Activated naive CD4-positive, alpha-beta T cell (primary cell): ENCODE measurements at places on chromosomes 16 and 17.

- DNase-seq: no peak
Measured at GRCh38 chr16:10852948-10853347, 24.1 kb upstream of the CIITA start.

DNA sequence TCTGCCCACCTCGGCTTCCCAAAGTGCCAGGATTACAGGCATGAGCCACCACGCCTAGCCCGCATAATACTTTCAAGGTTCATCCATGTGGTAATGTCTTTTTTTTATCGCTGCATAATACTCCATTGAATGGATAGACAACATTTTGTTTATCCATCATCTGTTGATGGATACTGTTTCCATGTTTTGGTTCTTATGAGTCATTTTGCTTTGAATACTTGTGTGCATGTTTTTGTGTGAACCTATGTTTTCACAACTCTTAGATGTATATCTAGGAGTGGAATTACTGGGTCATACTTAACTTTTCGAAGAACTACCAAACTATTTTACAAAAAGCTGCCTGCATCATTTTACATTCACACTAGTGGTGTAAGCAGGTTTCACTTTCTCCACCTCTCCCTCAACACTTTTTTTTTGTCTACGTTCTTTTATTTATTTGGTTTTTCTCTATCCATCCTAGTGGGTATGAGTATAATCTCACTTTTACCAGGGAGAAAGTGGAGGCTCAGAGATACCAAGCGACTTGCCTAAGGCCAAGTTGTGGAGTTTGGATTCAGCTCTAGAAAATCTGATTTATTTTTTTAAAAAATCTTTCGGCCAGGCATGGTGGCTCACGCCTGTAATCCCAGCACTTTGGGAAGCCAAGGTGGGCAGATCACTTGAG is 151.2 kb downstream of the CMIP start:
- DNase-seq: no peak

- DNase-seq: no peak
Measured at GRCh38 chr16:1182316-1182671, 29.4 kb downstream of the CACNA1H start.

DNA sequence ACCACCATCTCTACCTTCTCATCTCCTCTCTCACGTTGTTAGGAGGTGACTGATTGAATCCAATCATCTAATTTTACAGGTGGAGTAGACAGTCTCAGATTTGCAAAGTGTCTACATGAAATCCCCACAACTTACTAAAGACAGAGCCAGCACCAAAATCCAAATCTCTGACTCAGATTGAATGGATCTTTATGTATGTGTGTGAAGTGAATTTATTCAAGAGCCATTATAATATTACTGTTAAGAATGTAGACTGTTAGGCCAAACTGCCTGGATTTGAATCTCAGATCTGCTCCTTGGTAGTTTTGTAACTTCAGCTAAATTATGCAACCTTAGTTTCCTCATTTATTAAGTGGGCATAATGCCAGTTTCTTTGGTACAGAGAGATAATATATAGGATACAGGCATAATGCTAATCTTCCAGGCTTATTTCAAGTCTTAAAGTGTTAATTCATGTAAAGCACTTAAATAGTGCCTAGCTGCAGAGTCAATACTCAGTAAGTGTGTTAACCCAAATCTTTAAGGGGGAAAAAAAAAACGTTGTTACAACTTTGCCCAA is 12.7 kb downstream of the CNEP1R1 start:
- DNase-seq: no peak

GRCh38 chr17:48131216-48131824 is 23.8 kb downstream of the SNX11 start:
- DNase-seq: peak; percentile 4

- DNase-seq: no peak
Measured at GRCh38 chr17:8875957-8876356, 8.5 kb upstream of the PIK3R6 start.

GRCh38 chr17:56158344-56158743 is 5.1 kb downstream of the ANKFN1 start:
- DNase-seq: no peak

GRCh38 chr17:69607162-69607834 is 192.8 kb downstream of the MAP2K6 start:
- no peak for DNase-seq

DNA sequence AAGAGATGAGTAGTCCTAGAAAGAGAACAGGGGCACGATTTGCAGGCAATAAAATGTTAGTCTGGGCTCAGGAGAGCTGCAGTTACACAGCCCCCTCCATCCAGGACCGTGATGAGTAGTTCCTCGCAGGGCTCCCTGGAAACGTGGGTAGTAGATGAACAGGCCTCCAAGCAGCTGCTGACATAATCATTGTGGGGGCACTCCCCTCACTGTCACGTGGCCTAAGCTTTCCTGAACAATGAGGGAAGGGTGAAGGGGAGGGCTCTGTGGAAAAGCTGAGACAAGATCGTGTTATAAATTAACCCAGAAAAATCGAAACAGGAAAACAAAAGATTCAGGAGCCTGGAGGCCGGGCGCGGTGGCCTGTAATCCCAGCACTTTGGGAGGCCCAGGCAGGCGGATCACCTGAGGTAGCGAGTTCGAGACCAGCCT is 1.3 kb upstream of the PER1 start:
- no peak for DNase-seq

DNA sequence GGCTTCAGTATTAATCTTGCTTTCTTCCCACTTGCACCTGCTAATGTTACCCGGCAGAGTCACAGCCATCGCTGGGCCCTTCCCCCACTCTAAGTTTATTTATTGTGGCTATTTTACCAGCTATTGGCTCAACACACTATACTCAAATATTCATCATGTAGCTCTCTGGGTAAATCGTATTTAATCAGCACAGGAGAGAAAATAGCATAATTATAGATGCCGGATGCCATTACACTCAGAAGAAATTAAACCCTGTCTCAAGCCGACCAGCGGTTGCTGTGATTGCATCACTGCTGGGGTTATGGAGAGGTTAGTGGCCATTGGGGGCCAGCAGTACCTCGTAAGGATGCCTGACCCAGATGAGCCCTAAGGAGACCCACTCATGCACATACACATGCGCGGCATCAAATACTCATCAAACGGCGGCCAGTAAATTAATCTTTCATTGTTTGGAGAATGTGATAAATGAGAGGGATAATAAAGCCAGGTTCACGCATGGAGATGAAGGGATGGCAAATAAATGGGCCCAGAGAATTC is 269.5 kb upstream of the ZFHX3 start:
- DNase-seq: no peak

DNA sequence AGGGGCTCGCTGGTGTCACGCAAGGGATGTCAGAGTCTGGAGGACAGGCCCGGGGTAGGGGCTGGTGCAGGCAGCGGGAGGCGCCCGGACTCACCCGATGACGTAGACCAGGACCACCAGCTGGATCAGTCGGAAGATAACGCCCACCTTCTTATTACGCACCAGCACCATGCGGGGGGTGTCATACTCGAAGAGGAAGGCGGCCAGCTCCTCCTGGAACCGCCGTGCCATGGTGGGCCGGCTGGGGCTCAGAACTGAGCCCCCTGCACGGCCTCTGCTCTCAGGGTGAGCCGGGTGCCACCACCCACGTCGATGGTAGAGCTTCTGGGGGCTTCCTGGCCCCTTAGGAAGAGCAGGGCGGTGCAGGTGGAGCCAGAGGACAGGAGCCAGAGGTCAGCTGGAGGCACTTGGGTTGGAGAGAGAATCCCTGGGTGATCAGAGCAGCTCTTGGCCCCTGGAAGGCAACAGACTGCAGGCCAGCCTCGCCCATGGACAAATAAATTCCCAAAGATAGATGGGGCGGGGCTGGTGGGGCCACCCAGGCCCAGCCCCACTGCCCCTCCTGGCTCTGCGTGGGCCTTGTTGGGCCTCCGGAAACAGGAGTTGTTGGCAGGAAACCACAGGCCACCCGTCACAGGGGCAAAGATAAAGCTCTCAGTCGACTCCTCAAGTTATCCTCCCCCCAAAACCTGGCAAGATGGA is at the start of gene P2RX1:
Gene P2RX1, minus strand, starts transcription at position 471 of the 702 bp plus-strand sequence. Its CDS starts 240 bp downstream, at position 231.
- DNase-seq: no peak

- DNase-seq: no peak
Measured at GRCh38 chr16:52584354-52585320, 37.7 kb upstream of the TOX3 start.

GRCh38 chr16:30383521-30383920 is 1.2 kb upstream of the SEPTIN1 start:
- no peak for DNase-seq

DNA sequence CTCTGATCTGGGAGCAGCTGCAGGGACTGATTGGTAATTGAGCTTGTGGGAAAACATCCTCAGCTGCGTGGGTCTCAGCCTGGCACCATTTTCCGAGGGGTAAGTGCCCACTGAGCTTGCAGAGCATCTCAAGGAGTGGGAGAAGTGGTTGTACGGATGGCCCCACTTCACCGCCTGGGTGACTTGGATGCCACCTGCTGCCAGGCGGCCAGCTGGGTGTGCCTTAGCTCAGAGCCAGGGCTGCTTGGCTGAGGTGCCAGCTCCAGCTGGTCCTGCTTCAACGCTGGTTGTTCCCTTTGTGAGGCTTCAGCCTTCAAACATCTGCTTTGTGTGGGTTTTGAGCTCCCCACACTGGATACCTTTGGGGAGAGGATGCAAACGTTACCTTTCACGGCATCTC is 482.7 kb upstream of the EEF2KMT start:
- no peak for DNase-seq

- DNase-seq: no peak
Measured at GRCh38 chr16:66585481-66586239, 6.4 kb downstream of the CMTM2 start.

DNA sequence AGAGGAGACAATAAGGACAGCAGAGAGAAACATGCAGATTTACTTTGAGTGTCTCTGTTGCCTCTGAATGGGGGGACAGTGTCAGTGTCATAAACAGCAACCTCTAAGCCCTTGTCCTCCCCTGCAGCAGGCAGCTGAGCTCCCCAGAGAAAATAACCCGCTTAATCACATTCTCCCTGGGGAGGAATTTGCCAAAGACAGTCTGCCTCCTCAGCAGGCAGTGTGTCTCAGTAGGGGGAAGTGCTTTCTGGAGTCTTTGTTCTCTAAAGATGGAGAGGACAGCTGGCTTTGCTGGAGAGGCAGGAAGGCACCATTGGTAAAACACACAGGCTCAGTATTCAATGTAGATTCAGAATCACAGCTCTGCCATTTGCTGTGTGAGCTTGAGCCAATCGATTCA is 16.1 kb downstream of the TEKT5 start:
- DNase-seq: no peak

DNA sequence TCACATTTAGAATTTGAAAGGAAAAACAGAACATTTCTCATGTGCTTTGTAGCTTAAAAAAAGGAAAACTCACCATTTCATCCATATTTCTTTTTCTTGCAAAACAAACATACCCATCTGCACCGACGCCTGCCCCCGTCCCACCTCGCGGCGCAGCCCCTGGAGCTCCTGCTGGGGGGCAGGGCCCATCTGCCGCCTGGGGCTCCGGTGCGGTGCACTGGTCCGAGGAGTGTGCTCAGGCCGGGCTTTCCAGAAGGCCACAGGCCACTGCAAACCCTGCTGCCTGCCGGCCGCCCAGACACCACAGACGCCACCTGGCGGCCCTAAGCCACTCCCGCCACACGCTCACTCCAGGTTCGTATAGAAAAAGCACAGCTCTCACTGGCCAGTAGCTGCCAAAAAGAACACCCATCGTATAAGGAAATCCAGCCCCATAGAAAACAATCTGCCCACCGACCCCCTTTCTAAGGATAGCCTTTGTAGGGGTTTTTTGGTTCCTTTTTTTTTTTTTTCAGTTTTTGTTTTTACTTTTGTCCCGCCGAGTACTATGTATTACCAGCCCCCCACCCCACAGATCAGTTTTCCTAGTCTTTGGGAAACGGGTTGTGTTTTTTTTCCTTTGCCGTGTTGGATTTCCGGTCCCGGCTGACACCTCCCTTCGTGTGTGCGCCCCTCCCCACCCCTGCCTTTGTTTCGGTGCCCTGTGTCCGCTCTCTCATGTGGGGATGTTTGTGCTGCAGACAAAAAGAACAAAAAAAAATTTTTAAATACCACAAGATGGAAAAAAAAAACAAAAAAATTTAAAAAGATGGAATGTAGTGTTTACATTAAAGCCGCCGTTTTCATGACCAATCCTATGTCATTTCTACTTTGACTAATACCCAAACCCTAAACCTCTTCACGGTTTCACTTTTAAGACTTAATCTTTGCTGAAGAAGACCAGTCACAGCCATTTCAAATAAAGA is 68.8 kb downstream of the AMFR start:
- peak; percentile 26 for DNase-seq

- peak; percentile 18 for DNase-seq
Measured at GRCh38 chr17:78925234-78925633, at the start of gene TIMP2. TIMP2 (minus strand) TSS chr17:78925387; CDS start chr17:78925088, 299 bp downstream.

DNA sequence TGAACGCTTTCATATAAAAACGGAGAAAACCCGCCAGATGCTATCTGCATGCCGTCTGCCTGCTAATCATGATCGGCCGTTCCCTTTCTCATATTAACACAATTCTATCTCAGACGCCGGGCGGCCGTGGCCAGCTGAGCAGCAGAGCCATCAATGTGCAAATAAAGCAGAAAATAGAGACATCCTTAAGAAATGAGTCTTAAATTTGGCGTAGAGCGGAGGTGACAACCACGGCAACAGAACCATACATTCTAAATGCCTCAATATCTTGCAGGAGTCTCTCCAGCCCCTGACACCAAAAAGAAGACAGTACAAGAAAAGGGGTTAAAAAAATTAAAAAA is 2.7 kb upstream of the IRX5 start:
- no peak for DNase-seq

- DNase-seq: no peak
Measured at GRCh38 chr16:10972108-10972818, 27.9 kb downstream of the CLEC16A start.
